Activated CD4-positive, alpha-beta T cell treated with anti-CD3 and anti-CD28 coated beads, Interleukin-10, Interleukin-2, amounts not matched to agents 100 ng/mL and 50 ng/mL, durations not matched to agents 16 hours and 8 hours (primary cell): ENCODE measurements at places on chromosomes 13 and 19.

GRCh38 chr19:38012944-38013343 lies 105.9 kb downstream of the SIPA1L3 start:
- DNase-seq = no peak

- no peak for DNase-seq
Measured at GRCh38 chr13:27988520-27988919, at the start of gene URAD. Gene URAD (minus strand): TSS chr13:27988693. CDS start chr13:27988637, 56 bp downstream.

GRCh38 chr19:42440357-42441048 lies 2.2 kb downstream of the CXCL17 start:
- peak; percentile 85 for DNase-seq

DNA sequence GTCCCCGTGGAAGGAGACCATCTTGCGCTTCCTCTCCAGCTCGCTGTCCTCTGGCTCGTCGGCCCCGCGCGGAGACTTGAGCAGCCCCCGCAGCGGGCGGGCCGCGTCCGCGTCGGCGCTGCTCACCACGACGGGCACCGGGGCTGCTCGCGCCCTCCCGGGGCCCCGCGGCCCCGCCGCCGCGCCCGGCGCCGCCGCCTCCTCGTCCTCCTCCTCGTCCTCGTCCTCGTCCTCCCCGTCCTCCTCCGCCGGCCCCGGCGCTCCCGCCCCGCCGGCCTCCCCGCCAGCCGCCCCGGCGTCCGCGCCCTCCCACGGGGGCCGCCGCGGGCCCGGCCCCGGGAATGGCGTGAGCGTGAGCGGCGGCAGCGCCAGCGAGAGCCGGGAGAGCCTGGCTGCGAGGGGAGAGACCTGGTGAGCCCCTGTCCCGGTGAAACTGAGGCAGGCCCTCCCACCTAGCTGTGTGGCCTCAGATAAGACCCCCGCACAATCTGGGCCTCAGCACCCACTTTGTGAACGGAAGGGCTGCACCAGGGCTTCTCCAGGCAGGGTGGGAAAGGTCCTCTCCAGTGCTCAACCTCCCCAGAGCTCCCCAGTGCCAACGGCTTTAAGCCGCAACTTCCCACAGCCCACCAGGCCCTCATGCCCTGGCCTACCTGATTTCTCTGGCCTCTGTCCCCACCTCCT lies 17.8 kb downstream of the LMTK3 start:
- no peak for DNase-seq

DNA sequence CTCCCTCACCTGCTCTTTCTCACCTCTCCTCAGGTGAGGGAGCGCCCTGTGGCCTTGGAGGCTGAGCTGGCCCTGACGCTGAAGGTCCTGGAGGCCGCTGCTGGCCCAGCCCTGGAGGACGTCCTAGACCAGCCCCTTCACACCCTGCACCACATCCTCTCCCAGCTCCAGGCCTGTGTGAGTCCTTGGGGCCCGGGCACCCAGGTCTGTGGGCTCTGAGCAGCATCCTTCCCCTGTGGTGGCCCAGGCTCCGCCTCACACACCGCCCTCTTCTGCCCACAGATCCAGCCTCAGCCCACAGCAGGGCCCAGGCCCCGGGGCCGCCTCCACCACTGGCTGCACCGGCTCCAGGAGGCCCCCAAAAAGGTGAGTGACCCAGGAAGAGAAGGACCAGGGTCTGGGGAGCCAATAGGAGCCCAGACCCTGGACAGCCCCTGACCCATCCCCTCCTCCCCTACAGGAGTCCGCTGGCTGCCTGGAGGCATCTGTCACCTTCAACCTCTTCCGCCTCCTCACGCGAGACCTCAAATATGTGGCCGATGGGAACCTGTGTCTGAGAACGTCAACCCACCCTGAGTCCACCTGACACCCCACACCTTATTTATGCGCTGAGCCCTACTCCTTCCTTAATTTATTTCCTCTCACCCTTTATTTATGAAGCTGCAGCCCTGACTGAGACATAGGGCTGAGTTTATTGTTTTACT lies 1.9 kb downstream of the IFNL1 start:
- peak; percentile 86 for DNase-seq

DNA sequence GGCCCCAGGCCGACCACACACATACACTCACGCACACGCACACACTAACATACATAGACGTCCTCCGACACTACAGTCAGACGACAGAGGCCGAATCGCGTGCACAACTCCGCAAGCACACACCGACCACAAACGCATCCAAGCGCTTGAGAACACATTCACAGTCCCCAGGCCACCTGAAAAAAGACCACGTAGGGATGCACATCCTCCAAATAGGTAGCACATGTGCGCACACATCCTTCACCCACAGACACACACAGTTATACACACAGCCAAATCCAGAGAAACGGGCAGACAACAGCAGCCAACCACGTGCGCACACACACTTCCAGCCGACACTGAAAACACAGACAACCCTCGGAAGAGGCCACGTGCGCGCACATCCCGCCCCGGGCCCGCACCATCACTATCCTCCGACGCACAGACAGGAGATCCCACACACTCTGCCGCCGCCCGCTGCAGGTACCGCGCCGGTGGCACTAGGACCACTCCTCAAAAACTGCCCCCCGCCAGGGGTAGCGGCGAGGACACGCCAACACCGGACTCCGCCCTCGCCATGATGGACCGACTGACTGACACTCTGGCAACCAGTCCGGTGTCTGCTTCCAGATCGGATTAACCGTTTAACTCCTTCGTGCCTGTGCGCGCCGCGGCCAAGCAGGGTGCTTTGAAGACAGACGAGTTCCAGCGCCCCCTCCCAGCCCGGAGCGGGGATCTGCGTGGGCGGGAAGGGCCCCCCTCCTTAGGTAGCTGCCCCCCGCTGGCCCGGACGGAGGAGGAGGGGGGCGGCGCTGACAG lies 493 bp upstream of the PDE4A start:
- DNase-seq = peak; percentile 60

DNA sequence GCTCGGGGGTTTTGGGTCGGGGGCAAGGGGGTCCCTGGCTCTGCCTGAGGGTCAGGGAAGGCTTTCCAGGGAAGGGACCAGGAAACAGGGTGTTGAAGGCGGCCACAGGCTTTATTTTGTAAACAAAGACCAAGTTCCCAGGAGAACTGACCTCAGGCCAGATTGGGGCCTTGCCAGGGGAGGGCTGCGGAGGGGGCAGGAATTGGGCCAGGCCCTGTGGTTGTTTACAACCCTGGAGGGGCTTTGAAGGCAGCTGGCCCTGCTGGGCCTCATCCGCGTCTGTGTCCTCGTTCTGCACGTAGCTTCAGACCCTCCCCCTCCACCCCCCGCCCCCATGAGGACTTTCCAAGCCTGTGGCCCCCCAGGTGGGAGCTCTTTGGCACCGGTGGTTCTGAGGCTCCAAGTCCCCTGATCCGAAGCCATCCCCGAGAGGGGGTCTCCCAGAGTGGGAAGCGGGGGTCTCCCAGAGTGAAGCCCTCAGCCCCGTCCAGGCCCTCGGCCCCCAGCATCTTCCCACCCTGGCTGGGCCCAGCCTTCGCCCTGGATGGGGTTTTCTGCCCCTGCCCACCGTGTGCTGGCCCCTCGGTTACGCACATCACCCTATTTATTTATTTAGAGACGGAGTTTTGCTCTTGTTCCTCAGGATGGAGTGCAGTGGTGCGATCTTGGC lies 13.5 kb upstream of the BSG start:
- no peak for DNase-seq

- DNase-seq = no peak
Measured at GRCh38 chr13:59979589-59979988, 184.1 kb downstream of the DIAPH3 start.

- no peak for DNase-seq
Measured at GRCh38 chr19:53076984-53077383, 26.2 kb downstream of the ZNF160 start.

DNA sequence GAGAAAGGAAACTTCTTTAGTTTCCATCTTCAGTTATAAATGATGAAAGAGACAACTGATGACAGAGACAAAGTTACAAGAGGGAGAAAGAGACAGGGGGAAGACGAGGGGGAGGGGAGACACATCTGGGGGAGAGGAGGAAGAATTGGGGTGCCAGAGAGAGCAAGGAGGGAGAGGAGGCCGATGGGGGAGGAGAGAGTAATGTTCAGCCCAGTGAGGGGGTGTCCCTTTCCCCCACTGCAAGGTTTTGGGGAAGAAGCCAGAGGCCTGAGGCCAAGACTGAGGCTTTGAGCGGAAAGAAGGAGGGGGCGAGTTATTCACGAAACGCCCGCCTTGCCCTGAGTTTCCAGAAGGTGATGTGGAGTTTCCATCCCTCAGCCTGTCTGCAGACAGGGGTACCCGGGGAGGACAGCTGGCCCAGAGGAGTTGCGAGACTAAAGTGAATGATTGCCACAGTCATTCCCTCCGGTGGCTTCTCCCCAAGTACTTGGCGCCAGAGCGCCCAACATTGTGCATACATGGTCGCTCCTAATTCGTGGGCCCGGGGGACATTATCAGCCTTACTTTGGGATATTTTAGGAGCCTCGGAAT lies 558 bp upstream of the PPAN start:
- DNase-seq = peak; percentile 76

DNA sequence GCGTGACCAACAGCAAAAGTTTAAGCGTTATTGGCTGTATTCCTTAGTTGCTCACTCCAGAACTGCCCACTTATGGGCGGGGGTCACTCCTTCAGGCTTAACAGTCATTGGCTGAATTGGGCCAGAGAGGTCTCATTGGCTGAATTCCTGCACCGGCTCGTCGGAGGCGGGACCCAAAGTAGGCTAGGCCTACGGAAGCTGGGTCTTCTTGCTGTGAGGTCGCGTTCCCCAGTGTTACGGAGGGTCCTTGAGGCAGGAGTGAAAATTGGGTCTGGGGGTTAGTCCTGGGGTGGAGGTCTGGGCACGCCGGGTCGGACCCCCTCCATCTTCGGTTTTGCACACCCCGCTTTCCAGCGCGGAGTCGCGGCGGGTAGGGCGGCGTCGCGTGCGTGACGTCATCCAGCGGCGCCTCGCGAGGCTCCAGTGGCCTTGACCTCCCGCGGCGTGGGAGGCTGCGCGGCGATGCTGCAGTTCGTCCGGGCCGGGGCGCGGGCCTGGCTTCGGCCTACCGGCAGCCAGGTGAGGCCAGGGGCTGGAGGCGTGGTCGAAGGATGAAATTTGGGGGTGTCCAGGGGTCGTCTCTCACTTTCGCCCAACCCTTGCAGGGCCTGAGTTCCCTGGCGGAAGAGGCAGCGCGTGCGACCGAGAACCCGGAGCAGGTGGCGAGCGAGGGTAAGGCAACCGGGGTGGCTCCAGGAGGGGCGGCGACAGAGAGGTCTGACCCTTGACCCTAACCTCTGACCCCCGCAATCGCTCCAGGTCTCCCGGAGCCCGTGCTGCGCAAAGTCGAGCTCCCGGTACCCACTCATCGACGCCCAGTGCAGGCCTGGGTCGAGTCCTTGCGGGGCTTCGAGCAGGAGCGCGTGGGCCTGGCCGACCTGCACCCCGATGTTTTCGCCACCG lies at the start of gene MRPL4:
TSS of gene MRPL4 (plus strand) at position 423 of the 903 bp plus-strand sequence. CDS start at position 463, 40 bp downstream.
- DNase-seq = peak; percentile 99

- peak; percentile 32 for DNase-seq
Measured at GRCh38 chr19:19329126-19329525, 8.5 kb downstream of the MAU2 start.

DNA sequence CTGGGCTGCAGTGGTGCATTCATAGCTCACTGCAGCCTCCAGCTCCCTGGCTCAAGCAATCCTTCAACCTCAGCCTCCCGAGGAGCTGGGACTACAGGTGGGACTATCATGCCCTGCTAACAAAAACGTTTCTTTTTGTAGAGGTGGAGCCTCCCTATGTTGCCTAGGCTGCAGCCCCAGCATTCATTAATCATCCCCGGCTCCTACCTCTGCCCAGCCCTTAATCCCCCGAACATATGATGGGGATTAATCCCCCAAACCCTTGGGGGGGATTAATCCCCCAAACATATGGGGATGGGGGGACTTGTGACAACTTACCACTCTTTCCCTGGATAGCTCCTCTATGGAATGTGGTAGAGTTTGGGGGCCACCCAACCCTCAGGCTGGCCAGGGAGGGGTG lies 45.9 kb downstream of the SUGP2 start:
- DNase-seq = no peak

DNA sequence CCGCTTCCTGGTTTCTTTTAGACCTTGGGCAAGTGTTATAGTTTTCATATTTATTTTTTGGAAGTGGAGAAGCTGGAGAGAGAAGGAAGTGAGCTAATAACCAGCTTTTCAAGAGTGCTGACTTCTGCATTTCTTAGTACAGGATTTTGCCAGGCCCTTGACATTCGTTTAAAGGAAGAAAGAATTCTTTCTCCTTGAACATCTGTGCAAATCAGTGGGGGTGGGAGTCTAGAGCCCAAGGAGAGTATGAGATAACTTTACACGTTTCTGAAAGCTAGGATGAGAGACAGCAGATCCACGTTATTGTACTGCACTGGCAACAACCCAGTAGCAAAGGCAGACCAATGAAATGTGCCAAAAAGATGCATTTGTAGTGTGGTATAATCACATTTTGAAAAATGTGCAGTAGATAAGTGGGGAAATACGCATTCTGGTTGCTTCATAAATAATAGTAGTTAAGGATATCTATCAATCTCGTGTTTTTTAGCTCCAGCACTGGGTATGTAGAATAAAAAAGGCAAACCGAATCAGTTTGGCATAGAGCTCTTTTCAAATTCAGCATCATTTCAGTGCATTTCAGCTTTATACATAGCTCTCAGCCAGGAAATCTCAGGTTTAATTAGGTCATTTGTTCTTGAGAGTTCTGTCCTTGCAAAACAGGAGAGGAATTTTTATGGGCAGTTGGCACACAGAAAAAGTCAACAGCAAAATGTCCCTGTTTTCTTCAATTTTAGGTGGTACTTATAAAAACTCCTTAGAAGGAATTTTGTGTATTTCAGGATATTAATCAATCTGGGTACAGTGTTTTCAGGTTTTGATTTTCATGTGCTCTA lies 4.3 kb downstream of the RNF113B start:
- no peak for DNase-seq

DNA sequence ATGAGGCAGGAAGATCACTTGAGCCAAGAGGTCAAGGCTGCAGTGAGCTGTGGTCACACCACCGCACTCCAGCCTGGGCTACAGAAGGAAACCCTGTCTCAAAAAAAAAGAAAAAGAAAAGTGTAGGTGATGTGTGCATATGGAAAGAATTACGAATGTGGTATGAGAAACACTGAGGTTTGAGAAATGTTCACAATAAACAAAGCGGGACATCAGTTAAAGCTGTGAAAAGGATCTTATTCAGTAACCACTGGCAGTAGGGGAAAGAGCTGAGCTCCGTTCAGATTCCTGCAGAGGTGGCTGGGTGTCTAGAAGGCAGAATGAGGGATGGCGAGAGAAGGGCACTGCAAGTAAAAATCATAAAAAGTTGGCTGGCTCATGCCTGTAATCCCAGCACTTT lies 4.1 kb upstream of the IGSF23 start:
- no peak for DNase-seq

DNA sequence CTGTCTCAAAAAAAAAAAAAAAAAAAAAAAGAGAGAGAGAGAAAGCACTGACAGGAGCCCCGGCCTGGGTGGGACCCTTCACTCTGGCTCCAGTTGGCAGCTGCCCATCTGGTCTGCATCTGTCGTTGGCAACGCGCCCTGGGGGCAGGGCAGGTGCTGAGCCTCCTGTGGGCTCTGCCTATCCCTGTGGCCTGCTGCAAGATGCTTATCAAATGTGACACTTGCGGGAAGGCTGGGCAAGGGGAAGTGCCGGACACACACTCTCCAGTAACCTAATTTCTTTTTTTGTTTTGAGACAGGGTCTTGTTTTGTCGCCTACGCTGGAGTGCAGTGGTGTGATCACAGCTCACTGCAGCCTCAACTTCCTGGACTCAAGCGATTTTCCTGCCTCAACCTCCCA lies 10.7 kb upstream of the KPTN start:
- no peak for DNase-seq

GRCh38 chr13:93628136-93628797 lies 401.7 kb downstream of the GPC6 start:
- DNase-seq = no peak

GRCh38 chr13:24060993-24061392 lies 99.5 kb upstream of the SPATA13 start:
- DNase-seq = no peak
